Uterus (tissue), 4 donors: ENCODE measurements at places on chromosomes 11 and 22.

DNA sequence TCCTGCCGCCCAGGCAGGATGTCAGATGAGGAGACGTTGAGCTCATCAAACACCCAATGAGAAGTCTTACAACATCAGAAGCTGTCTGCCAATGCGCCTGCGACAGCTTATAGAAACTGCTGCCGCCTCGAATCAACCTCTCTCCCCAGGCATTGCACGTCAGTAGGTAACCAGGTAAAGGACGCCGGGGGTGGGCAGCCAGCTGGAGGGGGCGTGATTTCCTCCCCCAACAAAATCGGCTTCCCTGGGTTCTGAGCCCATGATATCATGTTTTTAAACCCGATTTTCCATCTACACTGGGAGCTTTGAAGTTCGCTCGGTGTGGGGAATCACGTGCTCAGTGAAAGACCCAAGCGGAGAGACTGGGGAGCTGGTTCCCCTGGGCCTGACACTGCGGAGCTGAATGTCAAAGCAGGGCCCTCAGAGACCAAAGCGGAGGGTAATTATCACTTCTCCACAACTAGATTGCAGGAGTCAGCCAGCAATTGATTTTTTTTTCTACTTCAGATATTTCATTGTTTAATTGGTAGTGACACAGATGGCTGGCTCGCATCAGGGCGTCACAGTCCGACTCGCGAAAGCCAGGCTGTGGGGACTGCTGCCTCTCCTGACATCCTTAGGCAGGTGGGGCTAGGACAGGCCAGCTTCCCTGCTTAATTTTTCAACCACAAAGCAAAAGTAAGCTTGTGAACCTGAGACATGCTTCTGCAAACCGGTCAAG lies 15.4 kb downstream of the FAM83F start:
- no peak for DNase-seq

GRCh38 chr11:62127941-62128770 lies 4.3 kb downstream of the INCENP start:
- no peak for DNase-seq

GRCh38 chr11:66106786-66107599 lies 36.9 kb downstream of the PACS1 start:
- DNase-seq = no peak

DNA sequence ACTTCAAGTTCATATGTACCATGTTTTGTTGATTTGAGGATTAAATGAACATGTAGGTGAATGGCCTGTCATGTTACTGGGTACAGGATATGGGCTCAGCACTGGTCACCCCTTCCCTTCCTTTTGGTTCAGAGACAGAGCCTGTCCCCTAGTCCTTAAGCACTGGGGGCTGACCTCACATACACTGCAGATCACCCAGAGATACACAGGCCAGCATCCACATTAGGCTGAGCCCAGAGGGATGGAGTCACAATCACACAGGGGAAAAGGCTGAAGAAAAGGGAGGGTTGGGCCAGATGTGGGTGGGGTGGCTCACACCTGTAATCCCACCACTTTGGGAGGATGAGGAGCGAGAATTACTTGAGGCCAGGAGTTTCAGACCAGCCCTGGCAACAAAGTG lies 62.3 kb downstream of the IGLL5 start:
- DNase-seq = no peak

DNA sequence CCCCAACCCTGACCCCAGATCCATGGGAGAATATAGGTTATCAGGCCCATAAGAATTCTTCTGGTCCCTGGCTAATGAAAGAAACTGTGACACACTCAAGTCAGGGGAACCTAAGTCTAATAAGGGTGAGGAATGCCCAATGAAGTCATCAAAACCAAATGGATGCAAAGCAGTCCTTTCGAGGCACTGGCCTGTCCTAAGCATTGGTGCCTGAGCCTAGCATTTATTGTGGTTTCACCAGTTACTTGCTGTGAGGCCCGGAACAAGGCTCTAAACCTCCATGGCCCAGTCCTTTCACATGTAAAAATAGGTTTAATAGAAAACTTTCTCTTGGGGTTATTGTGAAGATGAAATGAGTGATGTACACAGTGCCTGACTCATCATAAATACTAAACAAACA lies 712.6 kb downstream of the DLG2 start:
- no peak for DNase-seq

DNA sequence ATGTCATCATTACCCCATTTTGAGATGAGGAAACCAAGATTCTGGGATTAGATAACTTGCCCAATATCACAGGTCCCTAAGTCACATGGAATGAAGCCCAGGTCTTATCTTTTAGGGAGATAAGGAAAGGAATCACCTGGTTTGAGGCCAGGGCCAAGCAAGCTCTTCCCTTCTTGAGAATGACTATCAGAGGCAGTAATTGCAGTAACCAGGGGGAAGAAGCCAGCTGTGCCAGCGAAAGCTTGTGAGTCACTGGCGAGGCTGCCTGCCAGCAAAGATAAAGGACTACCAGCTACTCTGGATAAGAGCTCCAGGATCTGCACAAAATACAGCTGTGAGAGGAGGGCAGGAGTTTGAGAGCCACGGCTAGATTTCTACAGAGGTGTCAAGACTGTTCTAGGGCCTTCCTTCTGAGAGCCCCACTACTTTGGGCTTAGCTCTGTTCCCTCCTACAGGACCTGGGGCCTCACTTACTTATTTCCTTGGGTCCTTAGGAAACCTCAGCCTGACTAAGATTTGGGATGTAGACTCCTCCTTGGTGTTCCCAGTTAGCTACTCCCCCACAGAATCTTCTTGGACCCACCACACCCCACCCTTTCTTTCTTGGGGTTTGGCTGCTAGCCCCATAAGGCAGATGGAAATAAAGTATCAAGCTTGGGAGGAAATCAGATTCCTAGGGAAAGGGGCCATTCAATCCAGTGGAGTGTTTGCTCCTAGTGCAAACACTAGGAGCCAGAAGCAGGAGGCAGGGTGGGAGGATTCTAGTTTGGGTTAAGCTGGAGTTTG lies 9.7 kb upstream of the CCKBR start:
- DNase-seq = peak; percentile 85

GRCh38 chr11:88683024-88683423 lies 345.5 kb upstream of the CTSC start:
- DNase-seq = no peak

- no peak for DNase-seq
These were observed 7.2 kb upstream of the IL18BP start for GRCh38 chr11:71991494-71991893.

- no peak for DNase-seq
These were observed 446.6 kb downstream of the BUD13 start for GRCh38 chr11:116326146-116326545.

GRCh38 chr11:65906602-65907001 lies 6.4 kb upstream of the FOSL1 start:
- DNase-seq = no peak
